ENCODE measurements at places on chromosomes 7 and 10. TPM values are rescaled to one million over a fixed set of nuclear protein-coding genes. Genes with fewer than 3 reads are reported as not detected.
A peak's percentile ranks its signal among the peaks of the same experiment; 100 is the strongest.

DNA sequence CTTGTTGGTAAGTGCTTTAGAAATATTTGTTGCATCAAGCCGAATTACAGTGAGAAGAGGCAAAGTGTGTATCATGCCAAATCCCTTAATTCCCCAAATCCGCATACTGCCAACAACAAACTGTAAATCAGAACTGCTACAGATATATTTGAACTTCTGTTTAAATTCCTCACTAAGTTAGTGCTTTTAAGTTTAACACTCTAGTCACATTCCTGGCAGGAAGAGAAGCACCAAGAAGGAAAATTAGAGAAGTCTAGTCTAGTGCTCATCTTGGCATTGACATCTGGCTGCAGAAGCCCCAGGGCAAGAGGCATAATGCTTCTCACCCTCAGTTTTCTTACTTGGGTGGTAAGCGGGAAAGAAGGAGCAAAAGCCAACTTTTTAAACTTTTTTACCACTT, 343.5 kb downstream of the GPR37 start:
- H3K36me3 ChIP-seq = no peaks in the 10 kb centered on the region
- H3K4me3 ChIP-seq = no peak overlapping the region
- no peaks in the 10 kb centered on the region for H3K27me3 ChIP-seq
- no peaks in the 10 kb centered on the region for H3K4me1 ChIP-seq
- DNase-seq = no peak

- peak; percentile 82 for DNase-seq
- H3K4me1 ChIP-seq = peaks cover 17% of the 10 kb centered on the region
- H3K36me3 ChIP-seq = no peaks in the 10 kb centered on the region
- peak overlapping the region; percentile 57 for H3K27ac ChIP-seq
- no peak overlapping the region for H3K4me3 ChIP-seq
These were observed 117.7 kb downstream of the APBB1IP start for GRCh38 chr10:26555719-26556368.

RBP4 gene
- total RNA-seq = 20.3 TPM

DNA sequence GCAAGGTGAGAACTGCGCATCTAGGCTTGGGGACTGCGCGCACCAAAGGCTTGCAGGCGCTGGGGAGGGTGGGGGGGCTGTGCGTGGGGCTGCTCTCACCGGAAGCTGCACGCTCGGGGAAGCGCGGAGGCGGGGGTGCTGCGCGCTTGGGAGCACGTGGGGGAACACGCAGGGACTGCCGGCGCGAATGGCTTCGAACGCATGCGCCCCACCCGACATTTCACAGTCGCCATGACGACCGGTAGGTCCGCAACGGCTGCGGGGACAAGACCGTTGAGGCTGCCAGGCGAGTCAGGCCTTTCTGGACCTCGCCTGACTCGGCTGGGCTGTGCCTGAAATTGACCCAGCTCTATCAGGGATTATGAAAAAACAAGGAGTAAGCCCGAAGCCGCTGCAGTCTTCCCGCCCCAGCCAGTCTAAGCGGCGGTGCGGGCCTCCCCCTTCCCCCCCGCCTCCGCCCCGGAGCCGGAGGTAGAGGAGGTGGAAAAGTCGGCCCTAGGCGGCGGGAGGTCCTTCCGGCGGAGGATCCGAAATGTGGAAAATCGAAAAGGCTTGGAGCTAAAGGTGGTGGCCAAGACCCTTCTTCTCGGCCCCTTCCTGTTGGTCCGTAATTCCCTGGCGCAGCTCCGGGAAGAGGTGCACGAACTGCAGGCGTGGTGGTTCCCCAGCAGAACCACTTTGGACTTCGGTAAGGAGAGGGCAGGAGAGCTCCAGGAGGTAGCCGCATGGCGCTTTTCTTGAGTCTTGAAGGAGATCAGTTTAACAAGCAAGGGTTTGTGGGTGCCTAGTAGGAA, 34.9 kb upstream of the STEAP1 start:
- DNase-seq = no peak
- peak overlapping the region; percentile 56 for H3K4me3 ChIP-seq
- no peak overlapping the region for H3K27ac ChIP-seq
- peaks cover 20% of the 10 kb centered on the region for H3K27me3 ChIP-seq
- H3K36me3 ChIP-seq = no peaks in the 10 kb centered on the region

CPED1 gene
- total RNA-seq = 3.5 TPM

GRCh38 chr7:159144758-159145489, at the start of gene VIPR2:
Gene VIPR2, minus strand, starts transcription at chr7:159144867. Its CDS starts 96 bp downstream, at chr7:159144771.
- peaks cover 22% of the 10 kb centered on the region for H3K4me1 ChIP-seq
- H3K27ac ChIP-seq = no peak within 1 kb of the TSS
- peaks cover 52% of the 10 kb centered on the region for H3K27me3 ChIP-seq
- H3K4me3 ChIP-seq = peak within 1 kb of the TSS; percentile 53
- no peak for DNase-seq

DNA sequence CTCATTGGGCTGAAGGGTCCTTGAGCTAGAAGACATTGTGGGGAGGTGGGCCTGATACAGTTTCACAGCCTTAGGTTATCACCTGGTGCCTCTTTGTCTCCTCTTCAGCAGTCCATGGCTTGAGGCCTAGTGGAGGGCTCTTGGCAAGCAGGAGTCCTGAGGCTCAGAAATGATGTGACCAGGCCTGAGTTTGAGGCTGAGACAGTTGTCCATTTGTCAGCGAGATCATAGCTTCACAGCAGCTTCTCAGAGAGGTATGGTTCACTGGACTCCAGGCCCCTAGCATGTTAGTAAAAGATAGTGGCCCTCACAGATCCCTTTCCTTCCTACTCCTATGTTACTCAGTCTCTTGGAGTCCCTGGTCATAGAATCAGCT, 19.1 kb downstream of the SUFU start:
- no peaks in the 10 kb centered on the region for H3K4me1 ChIP-seq
- no peaks in the 10 kb centered on the region for H3K27me3 ChIP-seq

DNA sequence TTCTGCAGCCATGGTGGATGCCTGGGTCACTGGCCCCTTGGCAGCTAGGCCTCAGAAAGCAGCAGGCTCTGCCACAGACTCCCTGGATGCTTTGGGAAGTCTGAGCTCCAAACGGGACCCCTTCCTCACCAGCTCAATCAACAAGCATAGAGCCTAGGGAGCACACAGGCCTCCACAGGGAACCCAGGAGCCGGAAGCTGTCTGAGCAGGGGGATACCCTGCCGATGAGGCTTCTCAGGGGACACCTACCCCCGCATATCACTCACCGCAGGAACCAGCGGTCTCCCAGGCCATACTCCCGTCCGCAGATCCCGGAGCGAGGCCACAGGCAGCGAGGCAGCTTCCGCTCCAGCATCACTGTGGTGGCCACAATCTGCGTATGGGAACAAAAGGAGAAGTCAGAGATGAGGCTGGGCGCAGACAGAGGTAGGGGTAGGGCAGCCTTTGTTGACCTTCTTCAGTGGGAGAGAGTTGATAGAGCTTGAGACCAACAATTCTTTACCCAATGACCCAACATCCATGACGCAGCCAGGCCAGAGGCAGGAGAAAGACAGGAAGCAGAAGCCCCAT, 13.4 kb downstream of the TRPV6 start:
- H3K4me3 ChIP-seq = no peak overlapping the region
- peaks cover 4% of the 10 kb centered on the region for H3K27me3 ChIP-seq
- peaks cover 40% of the 10 kb centered on the region for H3K36me3 ChIP-seq
- peak; percentile 72 for DNase-seq

DNA sequence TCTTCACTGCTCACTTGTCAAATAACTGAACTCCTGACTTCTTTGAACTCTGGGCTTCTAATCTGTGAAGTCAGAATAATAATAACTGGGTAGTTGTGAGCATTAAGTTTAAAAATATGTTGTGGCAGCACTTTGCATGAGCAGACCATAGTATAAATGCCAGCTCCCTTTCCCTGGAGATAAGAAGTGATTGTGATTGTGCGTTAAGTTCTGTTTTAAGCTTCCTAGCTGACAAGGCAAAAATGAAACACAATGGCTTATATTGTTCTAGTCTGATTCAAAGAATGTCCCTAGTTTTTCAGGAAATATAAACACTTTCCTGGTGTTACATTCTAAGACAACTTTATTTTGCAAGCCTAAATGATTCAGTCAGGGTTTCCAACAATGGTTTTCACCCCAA, 61.8 kb downstream of the PTPRE start:
- no peak for DNase-seq
- H3K36me3 ChIP-seq = no peaks in the 10 kb centered on the region
- H3K4me3 ChIP-seq = no peak overlapping the region
- H3K27ac ChIP-seq = no peak overlapping the region
- H3K27me3 ChIP-seq = no peaks in the 10 kb centered on the region
- peaks cover 8% of the 10 kb centered on the region for H3K4me1 ChIP-seq

- no peaks in the 10 kb centered on the region for H3K36me3 ChIP-seq
- no peak overlapping the region for H3K27ac ChIP-seq
- no peak for DNase-seq
- H3K4me3 ChIP-seq = no peak overlapping the region
- no peaks in the 10 kb centered on the region for H3K27me3 ChIP-seq
These were observed 553.6 kb upstream of the GHITM start for GRCh38 chr10:83585686-83586085.

DNA sequence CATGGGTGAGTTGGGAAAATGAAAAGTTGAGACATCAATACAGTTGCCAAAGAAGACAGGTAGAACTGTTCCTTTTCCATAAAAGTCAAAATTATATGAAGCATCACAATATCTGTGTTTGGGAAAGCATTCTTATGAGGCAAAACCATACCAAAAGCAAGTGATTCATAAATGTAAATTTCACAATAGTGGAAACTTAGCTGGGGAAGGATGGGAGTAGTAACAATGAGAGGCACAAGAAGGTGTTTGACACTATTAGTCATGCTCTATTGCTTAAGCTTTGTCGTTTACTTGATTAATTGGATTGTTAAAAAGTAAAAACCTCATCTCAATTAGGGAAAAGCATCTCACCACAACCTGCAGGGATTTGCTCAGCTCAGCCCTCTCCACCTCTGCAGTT, 240.2 kb downstream of the C7orf25 start:
- H3K27ac ChIP-seq = peak overlapping the region; percentile 19
- H3K4me1 ChIP-seq = peaks cover 10% of the 10 kb centered on the region
- no peaks in the 10 kb centered on the region for H3K27me3 ChIP-seq
- no peaks in the 10 kb centered on the region for H3K36me3 ChIP-seq
- no peak for DNase-seq
- H3K4me3 ChIP-seq = no peak overlapping the region

- H3K4me3 ChIP-seq = no peak overlapping the region
- H3K4me1 ChIP-seq = peaks cover 12% of the 10 kb centered on the region
- H3K36me3 ChIP-seq = peaks cover 41% of the 10 kb centered on the region
- H3K27ac ChIP-seq = no peak overlapping the region
- DNase-seq = no peak
- no peaks in the 10 kb centered on the region for H3K27me3 ChIP-seq
These were observed 4.8 kb upstream of the ZNF783 start for GRCh38 chr7:149257146-149257545.

- no peaks in the 10 kb centered on the region for H3K4me1 ChIP-seq
- no peak overlapping the region for H3K4me3 ChIP-seq
- H3K36me3 ChIP-seq = peaks cover 3% of the 10 kb centered on the region
- DNase-seq = no peak
- no peak overlapping the region for H3K27ac ChIP-seq
- no peaks in the 10 kb centered on the region for H3K27me3 ChIP-seq
These were observed 55.7 kb upstream of the RHEB start for GRCh38 chr7:151575410-151575809.

DNA sequence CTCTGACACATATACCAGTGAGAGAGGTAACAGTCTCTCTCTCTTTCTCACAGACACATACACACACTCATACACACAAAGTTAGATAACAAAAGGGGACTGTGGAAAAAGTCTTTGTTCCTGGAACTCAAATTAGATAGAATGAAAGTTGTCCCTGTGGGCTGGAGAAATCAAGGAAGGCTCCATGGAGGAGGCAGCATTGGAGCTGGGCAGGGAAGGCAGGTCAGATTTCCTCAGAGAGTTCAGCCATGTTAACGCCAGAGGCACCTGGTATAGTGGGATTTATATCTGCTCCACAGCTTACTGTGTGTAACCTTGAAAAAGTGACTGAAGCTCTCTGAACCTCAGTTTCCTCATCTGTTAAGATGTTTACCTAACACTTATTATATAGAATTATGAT, 38.7 kb downstream of the LDB3 start:
- no peak overlapping the region for H3K4me3 ChIP-seq
- no peak overlapping the region for H3K27ac ChIP-seq
- peaks cover 8% of the 10 kb centered on the region for H3K4me1 ChIP-seq
- H3K36me3 ChIP-seq = no peaks in the 10 kb centered on the region
- H3K27me3 ChIP-seq = peaks cover 3% of the 10 kb centered on the region

DNA sequence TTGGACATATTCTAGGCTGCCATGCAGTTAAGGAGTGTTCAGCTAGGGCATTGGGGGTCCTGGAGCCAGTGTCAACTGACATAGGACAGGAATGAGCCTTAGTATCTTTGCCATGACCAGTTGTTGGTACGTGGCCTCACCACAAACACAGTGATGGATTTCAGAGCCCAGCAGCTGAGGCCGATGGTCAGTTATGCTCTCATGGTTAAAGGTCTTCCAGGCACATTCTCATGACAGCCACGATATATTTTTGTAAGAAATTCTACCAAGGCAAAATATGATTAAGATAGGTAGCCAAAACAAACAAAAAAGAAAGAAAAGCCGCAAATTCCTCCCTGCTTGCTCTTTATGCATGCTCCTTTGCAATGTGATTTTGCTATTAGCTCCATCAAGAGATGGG, 47.8 kb downstream of the CDHR3 start:
- no peaks in the 10 kb centered on the region for H3K36me3 ChIP-seq
- no peak overlapping the region for H3K27ac ChIP-seq
- H3K27me3 ChIP-seq = no peaks in the 10 kb centered on the region
- DNase-seq = peak; percentile 53
- peaks cover 17% of the 10 kb centered on the region for H3K4me1 ChIP-seq
- no peak overlapping the region for H3K4me3 ChIP-seq

DNA sequence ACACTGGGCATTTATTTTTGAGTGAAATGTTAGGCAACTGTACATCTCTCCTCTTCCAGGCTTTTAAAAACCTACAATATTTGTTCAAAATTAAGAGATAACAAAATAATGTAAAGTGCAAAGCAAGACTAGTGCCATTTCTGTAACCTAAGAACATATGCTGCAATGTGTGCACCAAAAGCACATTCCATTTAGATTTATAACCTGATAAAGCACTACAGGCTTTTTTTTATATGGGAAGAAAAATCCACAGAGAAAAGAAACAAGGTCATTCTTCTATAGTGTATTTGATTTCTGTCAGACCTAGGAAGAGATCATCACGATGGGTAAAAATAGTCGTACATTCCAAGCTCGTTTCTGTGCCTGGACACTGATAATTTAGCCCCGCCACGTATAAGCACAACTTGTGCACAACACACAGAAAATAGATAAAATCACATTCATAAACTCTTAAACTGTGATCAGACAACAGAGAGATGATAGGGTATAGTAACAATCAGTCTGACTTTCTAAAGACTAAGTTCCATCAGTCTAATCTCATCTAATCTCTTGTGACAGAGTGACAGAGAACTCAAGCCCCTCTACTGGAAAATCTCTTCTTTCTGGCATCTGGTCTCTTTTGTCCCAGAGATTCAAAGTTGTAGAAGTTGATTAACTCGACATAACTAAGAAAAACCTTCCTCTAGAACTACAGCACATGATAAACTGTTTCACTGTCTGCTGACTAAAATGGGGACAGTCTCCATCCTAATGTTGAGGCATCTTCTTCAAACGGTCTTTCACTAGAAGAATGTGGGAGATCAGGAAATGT, 6.7 kb downstream of the LAMB1 start:
- H3K4me3 ChIP-seq = no peak overlapping the region
- peaks cover 21% of the 10 kb centered on the region for H3K4me1 ChIP-seq
- no peaks in the 10 kb centered on the region for H3K27me3 ChIP-seq
- H3K36me3 ChIP-seq = peaks cover 27% of the 10 kb centered on the region
- no peak for DNase-seq
- H3K27ac ChIP-seq = no peak overlapping the region

Data from suprapubic skin (tissue), 4 donors.